Hematopoietic multipotent progenitor cell treated with erythropoietin and hydrocortisone succinate and interleukin-3 and kit ligand, for 15 days (in vitro differentiated cells): ENCODE measurements at places on chromosomes 2 and 18.

- no peak for DNase-seq
Observed at GRCh38 chr2:123928358-123928757, 96.7 kb upstream of the CNTNAP5 start.

- no peak for DNase-seq
Observed at GRCh38 chr2:101766871-101767739, 69.6 kb downstream of the MAP4K4 start.

GRCh38 chr18:58234359-58234741, 190.3 kb downstream of the NEDD4L start:
- no peak for DNase-seq

DNA sequence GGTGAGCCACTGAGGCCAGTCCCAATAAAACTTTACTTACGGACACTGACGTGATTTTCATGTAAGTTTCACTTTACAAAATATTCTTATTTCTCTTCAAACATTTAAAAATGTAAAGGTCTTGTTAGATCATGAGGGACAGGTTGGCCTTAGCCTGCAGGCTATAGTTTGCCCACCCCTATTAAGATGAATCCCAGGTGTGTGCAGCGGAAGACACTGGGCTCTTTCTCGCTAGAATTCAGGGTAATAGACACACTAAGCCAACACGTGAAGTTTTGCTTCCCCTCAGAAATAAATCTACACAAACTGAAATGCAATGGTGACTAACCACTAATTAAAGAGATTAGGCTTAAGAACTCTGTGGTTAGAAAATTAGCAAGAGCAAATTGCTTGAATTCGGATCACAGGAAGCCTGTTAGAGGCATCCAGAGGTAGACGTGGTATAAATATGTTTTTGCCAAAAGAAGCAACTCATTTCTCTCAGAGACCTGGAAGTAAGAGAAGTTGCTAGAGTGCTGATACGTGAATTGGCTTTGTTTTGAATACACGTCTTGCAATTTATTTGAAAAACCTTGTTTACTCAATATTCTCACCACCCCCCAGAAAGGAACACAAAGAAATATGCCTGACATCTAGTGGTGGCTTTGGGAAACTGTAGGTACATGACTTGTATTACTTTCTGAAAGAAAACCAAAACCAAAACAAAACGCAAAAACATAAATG, 151.6 kb downstream of the DTNB start:
- peak; percentile 76 for DNase-seq

DNA sequence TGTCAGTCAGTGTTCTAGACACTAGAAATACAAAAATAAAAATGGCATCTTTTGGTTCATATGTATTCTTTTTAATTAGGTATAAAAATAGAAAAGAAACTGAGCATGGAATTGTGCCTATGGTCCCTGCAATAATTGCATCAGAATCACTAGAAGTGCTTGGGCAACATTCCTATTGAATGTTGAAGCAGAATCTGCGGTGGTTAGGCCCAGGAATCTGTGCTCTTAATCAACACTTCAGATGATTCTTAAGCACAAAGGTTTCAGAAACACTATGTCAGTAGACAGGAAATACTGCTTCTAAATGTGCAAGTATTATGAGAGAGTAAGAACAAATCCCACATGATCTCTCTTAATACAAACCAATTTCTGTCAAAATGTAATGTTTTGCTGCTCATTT, 20.3 kb upstream of the RBBP8 start:
- no peak for DNase-seq

DNA sequence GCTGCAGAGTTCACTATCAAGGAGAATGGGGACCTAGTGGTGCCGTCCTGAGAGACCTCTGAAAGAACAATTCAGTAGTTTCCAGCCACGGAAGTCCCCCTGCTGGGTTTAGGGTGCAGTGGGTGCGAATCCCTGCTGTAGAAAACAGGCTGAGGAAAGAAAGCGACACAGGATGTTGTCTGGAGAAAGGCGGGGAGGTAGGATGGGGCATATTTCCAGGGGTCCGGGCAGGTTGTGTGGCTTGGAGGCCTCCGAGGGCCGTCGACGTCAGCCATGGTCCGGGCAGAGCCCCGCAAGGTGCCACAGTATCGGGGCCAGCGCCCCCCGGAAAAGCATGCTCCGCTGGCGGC, 807 bp upstream of the CREB1 start:
- peak; percentile 32 for DNase-seq

DNA sequence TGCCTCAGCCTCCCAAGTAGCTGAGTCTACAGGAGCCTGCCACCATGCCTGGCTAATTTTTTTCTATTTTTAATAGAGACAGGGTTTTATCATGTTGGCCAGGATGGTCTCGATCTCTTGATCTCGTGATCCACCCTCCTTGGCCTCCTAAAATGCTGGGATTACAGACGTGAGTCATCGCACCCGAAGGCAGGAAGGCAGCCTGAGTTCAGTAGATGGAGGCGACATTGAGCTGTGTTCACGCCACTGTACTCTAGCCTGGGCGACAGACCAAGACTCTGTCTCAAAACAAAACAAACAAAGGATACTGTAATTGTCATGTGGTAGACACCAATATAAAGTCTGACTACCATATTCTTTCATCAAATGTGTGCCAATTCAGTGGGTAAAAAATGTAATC, 500.9 kb upstream of the DSEL start:
- DNase-seq, result no peak

GRCh38 chr2:66334237-66335029, 100.5 kb upstream of the MEIS1 start:
- no peak for DNase-seq

DNA sequence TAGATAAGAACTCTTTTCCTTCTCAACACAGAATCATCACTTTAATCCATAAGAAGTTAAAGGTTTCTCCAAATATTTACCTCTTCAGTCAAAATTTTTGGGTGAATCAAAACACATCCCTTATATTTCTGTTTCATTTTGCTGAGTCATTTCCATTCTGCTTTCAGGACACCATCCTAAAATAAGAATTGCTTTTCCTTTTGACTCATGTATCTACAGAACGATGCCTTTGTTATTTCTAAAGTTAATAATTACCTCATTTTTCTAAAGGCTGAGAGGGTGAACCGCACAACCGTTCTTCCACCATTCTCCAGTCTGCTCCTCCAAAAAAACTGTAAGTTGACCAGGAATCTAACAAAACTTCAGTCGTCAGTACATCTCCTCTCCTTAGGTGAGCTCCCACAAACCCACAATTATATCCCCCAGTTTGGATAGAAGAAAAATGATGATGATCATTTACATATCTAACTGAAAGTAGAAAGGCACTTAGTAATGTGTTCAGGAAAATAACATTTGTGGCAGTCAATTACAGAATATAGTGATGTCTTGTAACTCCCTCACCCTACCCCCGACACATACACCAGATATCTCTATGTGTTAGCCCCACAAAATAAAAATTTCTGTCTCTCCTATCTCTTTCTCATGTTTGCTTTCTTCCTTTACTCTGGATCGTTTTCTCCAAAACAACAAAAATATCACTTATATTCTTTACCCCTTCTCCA, 162.5 kb downstream of the RAD51AP2 start:
- DNase-seq, result no peak

DNA sequence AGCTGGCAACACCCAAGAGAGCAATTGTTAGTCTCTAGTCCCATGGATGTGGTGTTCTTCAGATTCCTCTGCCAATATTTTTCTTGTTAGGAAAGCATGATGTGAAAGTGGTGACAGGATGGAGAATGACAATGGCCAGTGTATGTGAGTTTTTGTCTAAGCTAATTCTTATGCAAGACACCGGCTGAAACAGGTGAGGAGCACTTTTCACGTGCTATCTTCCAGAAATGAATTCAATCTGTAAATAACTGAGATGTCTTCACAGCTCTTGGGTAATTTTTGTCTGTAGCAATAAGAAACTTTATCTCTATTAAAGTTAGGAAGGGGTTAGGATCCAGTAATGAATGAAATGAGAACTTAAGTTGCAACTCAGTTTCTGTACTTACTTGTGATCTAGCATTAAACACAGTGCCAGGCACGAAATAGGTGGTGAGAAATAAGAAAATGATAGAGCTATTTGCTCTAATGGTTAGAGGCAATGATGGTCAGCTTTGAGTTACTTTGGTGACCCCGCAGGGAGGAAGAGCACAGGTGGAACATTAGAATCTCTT, 676 bp upstream of the AGPS start:
- DNase-seq, result no peak

DNA sequence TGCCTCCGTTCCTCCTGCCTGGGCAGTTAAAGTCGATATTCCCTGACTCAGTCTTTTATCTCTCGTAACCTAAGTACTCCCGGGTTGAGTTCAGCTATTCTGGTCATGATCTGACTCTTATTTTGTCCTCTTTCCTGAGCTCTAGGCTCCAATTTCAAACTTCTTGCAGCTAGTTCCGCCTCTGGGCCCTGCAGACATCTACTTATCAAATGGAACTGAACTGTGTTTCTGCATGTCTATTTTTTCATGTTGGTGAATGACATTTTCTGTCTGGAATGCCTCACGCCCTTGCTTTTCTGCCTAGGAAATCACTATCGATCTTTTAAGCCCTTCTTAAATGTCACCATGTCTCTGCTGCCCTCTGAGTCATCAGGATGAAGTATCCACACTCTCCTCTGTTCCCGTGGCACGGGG, 101.5 kb downstream of the VAPA start:
- no peak for DNase-seq

DNA sequence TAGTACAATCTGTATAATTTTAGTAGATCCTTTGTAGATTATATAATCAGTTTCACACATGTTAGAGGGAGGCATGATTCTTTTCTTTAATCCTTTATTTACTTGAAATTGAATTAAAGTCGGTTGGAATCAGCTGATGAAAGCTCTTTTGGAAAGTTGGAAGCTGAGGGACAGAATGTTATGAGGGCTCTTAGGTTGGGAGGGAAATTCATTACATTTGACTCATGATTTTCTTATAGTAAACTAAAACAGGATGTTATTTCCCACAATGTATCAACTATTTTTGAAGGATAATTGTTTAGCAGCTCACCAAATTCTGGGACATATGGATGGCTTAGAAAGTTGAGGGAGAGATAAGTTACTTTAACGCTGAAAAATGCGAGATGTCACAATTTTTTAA, 52.7 kb upstream of the TMEFF2 start:
- DNase-seq, result no peak

DNA sequence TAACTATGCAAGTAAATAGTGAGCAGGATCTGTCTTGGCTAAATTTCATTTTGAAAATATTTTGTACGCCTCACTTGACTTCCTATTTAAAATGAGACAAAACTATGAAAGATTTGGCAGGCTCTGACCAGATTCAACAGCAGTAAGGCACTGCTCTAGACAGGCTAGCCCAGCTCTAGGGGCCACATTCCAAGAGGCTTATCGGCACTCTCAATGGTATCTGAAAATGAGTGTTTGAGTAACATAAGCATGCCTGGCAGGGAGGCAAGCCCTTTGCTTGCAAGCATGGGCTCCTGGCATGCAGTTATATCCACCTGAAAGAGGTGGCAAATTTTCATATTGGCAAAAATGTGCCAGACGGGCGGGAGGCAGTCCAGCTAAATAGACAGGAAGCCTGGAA, 10.5 kb downstream of the CAPN13 start:
- DNase-seq, result no peak
